ENCODE measurements at places on chromosomes 13 and 19.

- DNase-seq: no peak
Observed at GRCh38 chr19:36198119-36198518, 16.3 kb downstream of the ZNF565 start.

GRCh38 chr13:45799451-45799850, 52.1 kb downstream of the SIAH3 start:
- peak; percentile 36 for DNase-seq

DNA sequence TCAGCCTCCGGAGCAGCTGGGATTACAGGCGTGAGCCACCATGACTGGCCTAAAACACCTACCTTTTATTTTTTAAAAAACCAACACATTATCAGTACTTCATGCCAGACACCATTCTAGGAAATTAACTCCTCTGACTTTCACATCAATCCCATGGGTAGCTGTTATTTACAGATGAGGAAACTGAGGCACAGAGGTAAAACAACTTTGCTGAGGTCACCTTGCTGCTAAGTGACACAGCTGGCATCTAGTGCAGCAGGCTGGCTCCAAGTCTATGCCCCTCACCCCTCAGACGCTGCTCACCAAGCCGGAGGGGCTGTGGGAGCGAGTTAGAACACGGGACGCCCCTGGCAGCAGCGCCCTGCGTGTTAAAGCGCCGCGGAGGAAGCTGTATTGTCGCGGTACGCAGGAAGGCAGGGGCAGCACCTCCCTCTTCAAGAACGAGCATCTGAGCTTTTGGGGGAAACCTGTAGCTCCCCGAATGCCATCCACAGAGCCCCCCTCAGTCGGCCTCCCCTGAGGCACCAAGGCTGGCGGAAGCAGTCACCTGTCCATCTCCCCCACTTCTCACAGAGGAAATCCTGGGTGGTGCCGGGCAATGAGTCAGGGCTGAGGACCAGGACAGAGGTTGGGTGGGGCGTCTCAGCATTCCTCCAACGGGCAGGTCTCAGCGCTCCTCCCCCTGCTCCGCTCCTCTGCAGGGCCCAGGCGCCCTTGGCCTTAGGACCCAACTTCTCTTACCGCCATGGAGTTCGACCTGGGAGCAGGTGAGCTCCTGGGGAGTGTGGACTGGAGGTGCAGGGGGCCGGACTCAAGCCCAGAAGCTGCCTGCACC, at the start of gene C19orf33:
Gene C19orf33 (plus strand): TSS at position 735 of the 835 bp plus-strand sequence. CDS start 11 bp downstream, at position 746.
- DNase-seq: no peak

DNA sequence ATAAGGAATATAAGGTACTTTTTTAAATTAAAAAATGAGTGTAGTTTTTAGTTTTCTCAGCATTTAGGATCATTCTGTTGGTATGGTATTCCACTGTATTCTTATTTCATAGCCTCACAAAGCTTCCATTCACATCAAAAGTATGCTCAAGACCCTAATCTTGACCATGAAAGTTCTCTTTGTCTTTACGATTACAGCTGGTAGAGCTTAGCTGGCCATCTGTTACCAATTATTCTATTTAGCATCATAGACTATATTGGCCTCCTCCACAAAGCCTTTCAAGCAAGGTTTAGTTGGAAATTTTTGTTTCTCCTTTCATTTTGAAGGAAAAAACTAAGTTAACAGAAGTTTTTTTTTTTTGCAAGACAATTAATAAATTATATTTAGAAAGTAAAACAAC, 245.1 kb downstream of the KCTD12 start:
- DNase-seq: no peak

DNA sequence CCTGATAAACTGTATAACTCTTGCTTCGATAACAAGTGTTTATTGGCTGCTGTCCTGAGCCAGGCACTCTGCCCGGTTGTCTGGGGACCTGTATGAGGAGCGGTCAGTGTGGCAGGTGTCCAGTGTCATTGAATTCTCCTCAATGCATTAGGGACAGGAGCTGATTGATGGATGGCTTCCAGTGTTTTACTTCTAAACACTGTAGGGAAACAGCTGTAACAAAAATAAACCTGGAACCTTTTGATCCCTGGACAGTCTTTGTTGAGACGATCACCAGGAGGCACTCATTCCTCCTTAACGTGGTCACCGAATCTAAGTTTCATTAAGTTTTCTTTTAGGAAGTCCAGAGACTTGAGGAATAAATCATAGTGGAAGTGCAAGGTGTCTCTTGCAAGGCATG, 17.9 kb downstream of the UBAC2 start:
- DNase-seq: peak; percentile 50

DNA sequence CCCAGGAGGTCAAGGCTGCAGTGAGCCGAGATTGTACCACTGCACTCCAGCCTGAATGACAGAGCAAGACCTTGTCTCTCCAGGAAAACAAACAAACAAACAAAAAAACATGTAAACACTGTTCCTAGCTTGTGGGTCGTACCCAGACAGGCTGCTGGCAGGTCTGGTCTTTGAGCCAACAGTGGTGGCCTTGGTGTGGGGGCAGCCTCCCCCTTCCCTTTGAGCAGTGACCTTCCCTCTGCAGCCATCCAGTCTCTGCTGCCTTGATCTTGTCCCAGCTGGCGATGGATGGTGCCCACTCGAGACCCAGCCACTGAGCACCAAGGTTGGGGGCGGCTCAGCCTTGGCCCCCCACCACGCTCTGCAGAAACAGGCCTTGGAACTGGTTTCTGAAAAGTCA, 143.3 kb downstream of the KDM4B start:
- no peak for DNase-seq

DNA sequence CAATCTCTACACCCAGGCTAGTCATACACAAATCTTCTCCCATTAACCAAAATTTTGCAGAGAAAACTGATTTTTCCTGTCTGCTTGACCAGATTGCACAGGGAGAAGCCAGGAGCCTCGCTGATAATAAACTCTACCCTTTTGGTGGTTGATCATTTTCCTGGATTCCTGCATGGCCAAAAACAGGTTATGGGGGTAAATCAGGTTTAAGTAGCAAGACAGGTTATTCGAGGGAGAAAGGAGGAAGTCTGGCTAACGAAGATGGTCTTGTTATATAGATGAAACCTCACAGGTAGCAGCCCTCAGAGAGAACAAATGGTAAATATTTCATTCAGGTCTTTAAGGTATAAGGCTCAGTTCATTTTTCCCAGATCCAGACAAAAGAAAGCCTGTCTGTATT, 16.0 kb upstream of the CEACAM6 start:
- no peak for DNase-seq

DNA sequence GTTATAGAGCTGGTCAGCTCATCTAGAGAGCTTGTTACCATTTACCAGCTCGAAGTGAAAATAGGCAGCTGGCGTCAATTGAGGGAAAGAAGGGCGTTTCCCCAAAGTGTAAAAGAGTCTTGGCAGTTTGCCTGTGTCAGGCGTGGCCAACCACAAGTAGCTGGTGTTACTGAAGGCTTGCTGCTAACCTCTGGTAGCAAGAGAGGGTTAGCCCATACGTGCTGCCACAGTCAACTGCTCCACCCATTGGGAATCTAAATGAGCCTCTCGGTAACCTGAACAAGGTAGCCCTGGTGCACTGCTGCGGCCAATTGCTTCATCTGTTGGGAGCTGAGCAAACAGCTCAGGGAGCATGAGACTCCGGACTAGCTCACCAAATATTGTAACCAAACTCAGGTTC, 314.9 kb upstream of the SLITRK5 start:
- DNase-seq: no peak

DNA sequence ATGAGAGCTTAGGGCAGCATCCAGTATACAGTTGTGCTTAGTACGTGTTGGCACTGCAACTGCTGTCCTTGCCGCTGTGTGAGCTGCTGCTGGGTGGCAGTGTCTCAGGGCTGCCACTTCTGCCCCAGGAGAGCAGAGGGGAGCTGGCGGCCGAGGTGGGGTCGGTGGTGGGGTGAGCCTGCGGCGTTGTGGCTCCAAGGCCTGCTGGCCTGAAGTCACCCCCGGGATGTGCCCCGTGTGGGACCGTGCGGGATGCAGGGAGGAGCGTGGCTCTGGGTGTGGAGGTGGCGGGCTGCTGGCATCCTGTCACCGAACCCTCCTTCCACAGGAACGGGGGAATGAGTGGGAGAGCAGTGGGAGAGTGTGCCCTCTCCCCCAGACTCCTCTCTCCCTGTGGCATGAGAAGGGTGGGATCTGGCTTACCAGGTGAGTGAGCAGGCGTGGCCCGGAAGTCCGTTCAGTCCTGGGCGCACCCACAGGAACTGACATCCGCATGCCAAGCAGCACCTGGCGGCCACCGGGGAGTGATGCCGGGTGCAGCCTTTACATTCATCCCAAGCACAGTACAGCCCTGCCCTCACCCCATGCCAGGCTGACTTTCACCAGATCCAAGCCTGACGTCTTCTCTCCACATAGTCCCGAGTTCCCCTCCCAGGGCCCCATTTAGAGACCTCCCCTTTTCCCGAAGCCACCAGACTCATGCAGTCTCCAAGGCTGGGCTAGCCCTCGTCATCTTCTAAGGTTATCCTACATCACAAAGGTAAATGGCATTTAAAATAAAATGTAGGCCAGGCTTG, 26.6 kb downstream of the MCF2L start:
- DNase-seq: no peak

DNA sequence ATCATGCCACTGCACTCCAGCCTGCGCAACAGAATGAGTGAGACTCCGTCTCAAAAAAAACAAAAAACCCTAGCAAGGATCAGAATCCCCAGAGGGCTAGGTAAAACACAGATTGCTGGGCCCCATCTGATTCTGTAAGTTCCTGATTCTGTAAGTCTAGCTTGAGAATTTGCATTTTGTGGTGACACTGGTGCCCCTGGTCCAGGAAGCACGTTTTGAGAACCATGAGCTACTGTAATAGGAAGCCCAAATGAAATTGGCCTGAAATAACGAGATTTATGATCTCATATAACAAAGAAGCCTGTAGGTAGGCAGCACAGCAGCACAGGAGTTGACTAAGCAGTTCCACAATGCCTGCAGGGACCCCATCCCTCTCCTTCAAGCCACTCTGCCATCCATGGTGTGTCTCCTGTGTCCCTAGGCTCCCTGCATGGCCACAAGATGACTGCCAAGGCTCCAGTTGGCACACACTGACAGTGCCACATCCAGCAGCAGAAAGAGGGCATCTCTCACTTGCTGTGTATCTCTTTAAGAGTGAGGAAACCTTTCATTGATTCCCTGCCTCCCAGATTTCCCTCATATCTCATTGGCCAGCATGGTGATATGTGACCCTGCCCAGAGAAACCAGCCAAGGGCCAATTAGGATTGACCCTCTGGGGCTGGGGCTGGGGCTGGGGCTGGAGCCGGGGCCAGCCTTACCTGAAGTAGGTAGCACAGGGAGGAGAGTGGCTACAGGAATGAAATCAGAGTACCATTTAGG, 21.7 kb downstream of the SIPA1L3 start:
- DNase-seq: no peak

DNA sequence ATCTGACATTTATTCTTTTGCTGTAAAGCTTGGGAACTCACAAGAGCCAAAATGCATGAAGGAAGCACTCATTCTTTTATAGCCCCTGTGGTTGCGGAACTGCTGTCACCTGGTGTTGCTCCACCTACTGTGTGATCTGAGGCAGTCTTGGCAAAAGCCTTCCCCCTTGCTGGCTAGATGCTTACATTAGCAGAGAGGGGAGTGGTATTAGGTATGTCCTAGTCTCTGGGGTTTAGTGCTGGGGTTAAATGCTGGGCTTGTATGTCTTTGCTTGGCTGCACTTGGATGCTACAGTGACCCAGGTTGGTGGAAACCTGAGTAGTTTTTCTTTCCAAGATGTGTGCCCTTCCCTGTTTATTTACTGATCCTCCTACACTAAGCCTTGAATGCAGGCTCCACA, 99.3 kb downstream of the WDFY2 start:
- DNase-seq: no peak

GRCh38 chr19:14149509-14149994, 13.2 kb upstream of the ASF1B start:
- DNase-seq: peak; percentile 87

DNA sequence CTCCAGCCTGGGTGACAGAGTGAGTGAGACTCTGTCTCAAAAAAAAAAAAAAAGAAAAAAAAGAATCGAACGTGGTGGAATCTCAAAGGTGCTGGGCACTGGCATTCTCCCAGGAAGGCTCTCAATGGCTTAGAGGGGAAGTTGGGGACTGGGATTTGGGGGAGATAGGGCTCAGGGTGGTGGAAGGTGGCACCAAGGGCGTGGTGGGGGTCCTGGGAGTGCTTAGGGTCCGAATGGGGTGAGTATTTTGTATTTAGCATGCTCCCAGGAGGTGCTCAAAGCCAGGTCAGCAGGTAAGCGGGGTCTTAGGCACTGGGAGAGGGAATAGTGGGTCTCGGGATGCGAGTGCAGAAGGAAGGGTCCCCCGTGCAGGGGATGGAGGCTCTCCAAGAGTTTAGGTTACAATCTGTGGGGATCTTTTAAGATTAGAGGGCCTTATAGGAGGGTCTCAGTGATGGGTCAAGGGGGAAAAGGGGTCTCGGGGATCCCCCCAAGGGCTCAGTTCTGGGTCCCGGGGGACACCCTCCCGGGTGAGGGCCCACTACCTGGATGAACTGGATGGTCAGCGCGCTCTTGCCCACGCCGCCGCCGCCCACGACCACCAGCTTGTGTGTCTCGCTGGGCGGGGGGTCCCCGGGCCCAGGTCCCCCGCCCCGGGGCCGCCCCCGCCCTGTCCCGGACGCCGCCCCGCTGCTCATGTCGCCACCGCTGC, 386 bp downstream of the RRAS start:
- DNase-seq: no peak

GRCh38 chr13:101707659-101708058, 255.2 kb downstream of the ITGBL1 start:
- no peak for DNase-seq

DNA sequence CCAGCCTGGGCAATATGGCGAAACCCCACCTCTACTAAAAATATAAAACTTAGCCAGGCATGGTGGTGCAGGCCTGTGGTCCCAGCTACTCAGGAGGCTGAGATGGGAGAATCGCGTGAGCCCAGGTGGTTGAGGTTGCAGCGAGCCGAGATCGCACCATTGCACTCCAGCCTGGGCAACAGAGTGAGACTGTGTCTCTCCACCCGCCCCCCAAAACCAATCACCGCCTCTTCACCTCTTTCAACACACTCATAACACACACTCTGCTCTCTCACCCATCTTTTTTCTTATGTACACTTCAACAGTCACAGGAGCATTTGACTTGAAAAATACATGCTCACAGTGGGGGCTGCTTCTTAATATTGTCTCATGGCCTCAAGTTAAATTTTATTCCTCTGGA, 76.8 kb downstream of the ESD start:
- no peak for DNase-seq

GRCh38 chr19:1429750-1430149, 8.4 kb upstream of the RPS15 start:
- no peak for DNase-seq

GRCh38 chr19:14580623-14581237, 2.2 kb upstream of the CLEC17A start:
- no peak for DNase-seq

DNA sequence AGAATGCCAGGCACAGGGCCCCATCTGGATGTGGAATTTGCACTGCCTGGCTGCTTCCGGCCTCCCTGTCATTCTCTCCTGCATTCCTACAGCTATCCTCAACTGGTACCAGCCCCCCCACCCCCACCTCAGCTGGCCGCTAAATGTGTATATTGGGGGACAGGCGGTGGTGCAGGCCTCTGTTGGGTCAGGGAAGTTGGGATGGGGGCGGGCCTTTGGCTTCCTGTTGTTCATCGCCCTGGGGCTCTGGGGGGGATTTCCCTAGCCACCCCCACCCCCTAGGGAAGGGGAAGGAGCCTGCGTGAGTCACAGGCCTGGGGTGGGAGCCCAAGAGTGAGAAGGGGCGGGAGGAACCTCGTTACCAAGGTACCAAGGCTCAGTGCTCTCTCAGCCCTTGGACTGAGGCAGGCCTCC, 10.6 kb downstream of the POU2F2 start:
- DNase-seq: peak; percentile 46

- no peak for DNase-seq
Observed at GRCh38 chr13:30851697-30852096, 54.4 kb upstream of the MEDAG start.

GRCh38 chr13:94318418-94318817, 161.1 kb downstream of the DCT start:
- no peak for DNase-seq
